Stimulated activated CD8-positive, alpha-beta memory T cell treated with anti-CD3 and anti-CD28 coated beads, Interleukin-2, amount 100 ng/mL, for 1 hour (primary cell): ENCODE measurements at places on chromosomes 2 and 18.

GRCh38 chr18:75482880-75483279, 55.4 kb upstream of the SMIM21 start:
- DNase-seq, result no peak

- DNase-seq, result no peak
These were observed 145.4 kb downstream of the NCK2 start for GRCh38 chr2:105890111-105890510.

GRCh38 chr2:145692971-145693478, 1173.1 kb upstream of the ZEB2 start:
- DNase-seq, result no peak

DNA sequence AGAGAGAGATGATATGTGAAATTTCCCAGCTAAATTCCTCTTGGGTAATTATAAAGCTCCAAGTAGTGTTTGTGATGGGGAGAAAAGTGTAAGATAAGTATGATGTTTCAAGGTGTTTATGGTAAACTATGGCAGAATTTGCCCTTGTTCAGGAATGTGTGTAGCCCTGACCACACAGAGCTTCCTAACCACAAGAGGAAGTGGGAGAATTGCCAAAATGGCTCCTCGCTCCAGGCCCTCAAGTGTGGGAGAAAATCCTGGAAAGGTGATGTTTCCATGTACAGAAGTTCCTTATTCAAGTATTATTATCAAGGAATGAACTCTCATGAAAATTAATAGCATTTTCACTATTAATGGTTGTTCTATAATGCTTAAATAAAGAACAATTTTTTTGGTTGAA, 878.3 kb downstream of the TDRD15 start:
- no peak for DNase-seq

DNA sequence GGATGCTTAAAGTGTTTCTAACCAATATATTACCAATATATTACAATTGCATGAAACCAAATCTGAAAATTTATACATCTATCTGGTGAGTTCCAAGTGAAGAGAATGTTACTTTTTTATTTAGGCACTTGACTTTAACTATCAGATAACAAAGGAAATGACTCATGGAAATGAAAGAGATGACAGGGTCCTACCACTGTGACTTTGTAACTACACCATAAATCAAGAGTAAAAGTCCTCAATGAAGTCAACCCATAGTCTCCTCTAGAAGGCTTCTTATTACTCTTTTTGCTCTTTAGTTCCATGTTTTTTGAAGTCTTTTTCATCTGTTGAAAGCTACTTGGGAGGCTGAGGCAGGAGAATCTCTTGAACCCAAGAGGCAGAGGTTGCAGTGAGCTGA, 545.0 kb upstream of the PIK3C3 start:
- DNase-seq, result no peak

GRCh38 chr2:229640636-229641035, 73.7 kb downstream of the DNER start:
- DNase-seq, result no peak

- no peak for DNase-seq
These were observed 7.2 kb downstream of the NT5DC4 start for GRCh38 chr2:112728029-112728362.

- no peak for DNase-seq
These were observed 24.6 kb downstream of the FECH start for GRCh38 chr18:57561728-57562423.
